Kidney capillary endothelial cell (primary cell): ENCODE measurements at places on chromosomes 5 and 9.
A peak's percentile ranks its signal among the peaks of the same experiment; 100 is the strongest.

GRCh38 chr5:119390404-119390803, 34.6 kb downstream of the TNFAIP8 start:
- no peak for DNase-seq

- DNase-seq = no peak
Observed at GRCh38 chr9:2962471-2963172, 118.7 kb upstream of the PUM3 start.

DNA sequence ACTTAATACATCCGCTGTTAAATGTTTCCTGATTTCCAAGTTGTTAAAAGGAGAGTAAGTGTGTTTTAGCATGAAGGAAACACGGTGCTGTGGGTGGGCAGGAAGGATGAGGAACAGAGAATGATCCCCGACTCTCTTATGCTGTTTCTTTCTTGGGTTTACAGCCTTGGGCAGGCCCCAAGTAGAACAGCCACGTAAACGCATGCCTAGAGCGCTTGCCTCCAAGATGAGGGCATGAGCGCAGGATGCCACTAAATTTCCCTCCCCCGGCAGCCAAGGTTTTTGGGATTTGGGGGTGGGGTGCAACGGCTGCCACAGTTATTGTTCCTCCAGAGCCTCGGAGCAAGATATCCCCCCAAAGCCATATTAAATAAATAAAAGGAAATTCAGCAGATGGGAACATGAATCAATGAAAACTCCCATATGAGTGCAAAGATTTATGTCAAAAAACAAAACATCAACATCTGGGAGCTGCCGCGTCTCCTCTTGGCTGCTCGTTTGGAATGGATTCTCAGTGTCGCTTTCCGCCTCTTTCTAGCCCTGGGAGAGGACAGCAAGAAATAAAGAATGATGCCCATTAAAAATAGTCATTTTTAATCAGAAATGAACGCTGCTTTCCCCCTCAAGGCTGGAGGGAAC, 10.0 kb upstream of the DELE1 start:
- no peak for DNase-seq

DNA sequence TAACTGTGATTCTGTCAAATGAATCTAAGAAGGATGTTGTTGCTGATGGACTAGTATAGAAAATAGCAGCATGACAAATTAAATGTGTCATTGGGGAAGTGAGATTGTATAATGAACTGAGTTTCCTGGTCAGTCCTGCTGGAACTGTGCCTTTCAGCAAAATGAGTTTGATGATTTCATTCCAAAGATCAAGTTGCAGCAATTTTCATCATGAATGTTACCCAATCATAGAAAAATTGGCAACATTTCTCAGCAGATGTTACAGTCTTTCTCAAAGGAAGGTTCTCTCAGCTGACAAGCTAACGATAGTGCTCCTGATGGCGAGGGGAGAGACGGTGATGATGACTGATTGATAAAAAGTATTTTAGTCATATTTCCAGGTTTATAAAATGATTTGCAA, 10.7 kb downstream of the PCDHAC2 start:
- DNase-seq = no peak

GRCh38 chr5:122999947-123000563, 36.5 kb downstream of the PPIC start:
- DNase-seq = peak; percentile 17

GRCh38 chr5:124658867-124659557, 87.4 kb downstream of the ZNF608 start:
- DNase-seq = no peak

DNA sequence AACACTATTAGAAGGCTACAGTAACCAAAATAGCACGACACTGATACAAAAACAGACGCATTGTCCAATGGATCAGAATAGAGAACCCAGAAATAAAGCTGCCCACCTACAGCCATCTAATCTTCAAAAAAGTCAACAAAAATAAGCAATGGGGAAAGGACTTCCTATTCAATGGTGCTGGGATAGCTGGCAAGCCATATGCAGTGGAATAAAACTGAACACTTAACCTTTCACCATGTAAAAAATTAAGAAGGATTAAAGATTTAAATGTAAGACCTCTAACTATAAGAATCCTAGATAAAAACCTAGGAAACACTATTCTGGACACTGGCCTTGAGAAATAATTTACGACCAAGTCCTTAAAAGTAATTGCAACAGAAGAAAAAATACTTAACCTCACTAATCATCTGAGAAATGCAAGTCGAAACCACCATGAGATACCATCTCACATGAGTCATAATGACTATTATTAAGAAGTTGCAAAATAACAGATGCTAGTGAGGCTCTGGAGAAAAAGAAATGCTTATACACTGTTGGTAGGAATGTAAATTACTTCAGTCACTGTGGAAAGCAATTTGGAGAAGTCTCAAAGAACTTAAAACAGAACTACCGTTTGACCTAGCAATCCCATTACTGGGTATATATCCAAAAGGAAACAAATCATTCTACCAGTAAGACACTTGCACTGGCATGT, 203.3 kb upstream of the CDH9 start:
- no peak for DNase-seq
